Brain (organoid and tissue), 16 donors: ENCODE measurements at places on chromosomes 11 and 22. TPM values are rescaled to one million over a fixed set of nuclear protein-coding genes. Genes with fewer than 3 reads are reported as not detected.

- DNase-seq = no peak
Observed at GRCh38 chr11:27861706-27862430, 161.6 kb upstream of the BDNF start.

DNA sequence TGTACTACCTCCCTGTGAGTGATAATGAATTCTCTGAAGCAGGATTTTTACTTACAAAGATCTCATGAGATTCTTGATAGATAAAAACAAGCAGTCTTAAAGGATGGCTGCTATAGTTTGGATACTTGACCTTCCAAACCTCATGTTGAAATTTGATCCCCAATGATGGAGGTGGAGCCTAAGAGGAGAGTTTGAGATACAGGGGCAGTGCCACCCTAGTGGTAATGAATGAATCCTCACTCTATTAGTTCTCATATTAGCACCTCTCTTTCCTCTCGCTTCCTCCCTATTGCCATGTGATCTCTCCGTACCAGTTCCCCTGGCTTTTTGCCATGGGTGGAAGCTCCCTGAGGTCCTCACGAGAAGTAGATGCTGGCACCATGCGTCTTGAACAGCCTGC is 37.9 kb upstream of the OR8B8 start:
- no peak for DNase-seq

- DNase-seq = peak; percentile 88
Observed at GRCh38 chr22:49582181-49582580, 245.5 kb downstream of the BRD1 start.

GRCh38 chr11:2428322-2428795 is 16.0 kb downstream of the TRPM5 start:
- DNase-seq = peak; percentile 30

GRCh38 chr22:43828725-43828997 is 16.6 kb upstream of the EFCAB6 start:
- DNase-seq = peak; percentile 52

Gene SYCE3
- polyA plus RNA-seq = 2.9 TPM

Gene GAS2
- 0.80 TPM for polyA plus RNA-seq

GRCh38 chr11:85359859-85360258 is 267.3 kb downstream of the DLG2 start:
- no peak for DNase-seq

- no peak for DNase-seq
Observed at GRCh38 chr11:118051136-118051610, 25.7 kb upstream of the TMPRSS4 start.

DNA sequence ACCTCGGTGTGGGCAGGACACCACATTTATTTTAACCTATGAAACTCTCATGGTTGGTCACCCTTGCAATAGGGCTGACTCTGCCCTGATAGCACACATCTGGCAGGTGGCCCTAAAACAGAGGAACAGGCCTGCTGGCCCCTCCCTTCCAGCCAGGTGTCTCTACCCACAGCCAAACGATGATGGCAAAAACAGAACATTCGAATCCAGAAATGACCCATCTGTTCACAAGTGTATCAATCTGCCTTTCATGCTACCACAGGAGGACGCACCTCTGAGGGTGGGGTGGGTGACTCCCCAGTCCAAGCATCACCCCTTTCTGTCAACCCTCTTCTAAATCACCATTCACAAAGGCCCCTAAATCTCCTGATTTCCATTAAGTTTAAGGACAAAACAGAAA is 118.1 kb downstream of the ETS1 start:
- no peak for DNase-seq
